ENCODE measurements at places on chromosomes 5 and 9.

DNA sequence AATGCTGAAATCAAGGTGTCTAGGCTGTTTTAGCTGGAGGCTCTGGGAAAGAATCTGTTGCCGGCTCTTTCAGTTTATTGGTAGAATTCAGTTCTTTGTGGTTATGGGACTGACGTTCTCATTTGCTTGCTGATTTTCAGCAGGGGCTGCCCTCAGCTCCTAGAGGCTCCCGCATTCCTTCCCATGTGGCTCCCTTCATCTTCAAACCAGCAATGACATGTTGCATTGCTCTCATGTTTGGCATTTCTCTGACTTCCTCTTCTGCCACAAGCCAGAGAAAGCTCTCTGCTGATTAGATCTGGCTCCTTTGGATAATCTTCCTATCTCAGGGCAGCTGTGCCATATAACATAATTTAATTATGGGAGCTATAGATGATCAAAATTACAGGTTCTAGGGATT is 360.3 kb downstream of the LRRC70 start:
- DNase-seq = no peak

DNA sequence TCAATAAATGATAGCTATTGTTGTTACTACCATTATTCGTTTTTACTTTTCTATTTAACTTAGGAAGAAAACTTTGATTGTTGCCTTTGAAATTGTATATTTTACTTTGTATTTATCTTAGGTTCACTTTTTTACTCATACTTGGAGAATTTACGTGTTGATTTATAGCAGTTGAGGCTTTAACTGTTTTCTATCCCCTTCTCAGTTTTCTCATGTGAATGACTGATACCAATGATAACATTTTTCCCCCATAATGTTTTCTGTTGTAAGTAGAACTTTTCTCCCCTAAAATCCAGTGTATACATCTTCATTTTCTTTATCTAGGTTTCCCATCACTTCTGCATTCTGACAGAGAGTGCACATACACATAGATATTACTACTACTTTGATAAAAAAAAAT is 54.4 kb downstream of the FSD1L start:
- no peak for DNase-seq

- DNase-seq = peak; percentile 72
Measured at GRCh38 chr9:128702445-128702948, at the start of gene PKN3. Gene PKN3, plus strand, starts transcription at chr9:128702503. Its CDS starts 413 bp downstream, at chr9:128702916.

- DNase-seq = no peak
Measured at GRCh38 chr5:28215091-28215490, 1176.7 kb upstream of the CDH9 start.

GRCh38 chr9:122939601-122940000 is 1.2 kb upstream of the RABGAP1 start:
- no peak for DNase-seq

DNA sequence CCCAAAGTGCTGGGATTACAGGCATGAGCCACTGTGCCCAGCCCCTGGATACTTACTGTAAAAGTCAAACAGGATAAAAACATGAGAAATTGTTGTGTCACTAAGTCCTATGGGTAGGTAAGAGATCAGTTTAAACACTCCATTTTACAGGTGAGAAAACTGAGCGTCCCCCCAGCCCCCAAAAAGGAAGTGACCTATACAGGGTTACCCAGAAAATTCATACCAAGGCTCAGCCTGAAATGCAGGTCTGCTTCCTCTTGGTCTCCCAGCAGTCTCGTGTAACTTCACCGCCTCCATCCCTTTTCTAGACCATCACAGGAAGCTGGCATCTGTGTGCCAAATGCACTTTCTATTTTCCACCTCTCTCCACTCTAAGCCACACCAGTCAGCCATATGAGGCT is 57.2 kb downstream of the TMOD1 start:
- DNase-seq = no peak

DNA sequence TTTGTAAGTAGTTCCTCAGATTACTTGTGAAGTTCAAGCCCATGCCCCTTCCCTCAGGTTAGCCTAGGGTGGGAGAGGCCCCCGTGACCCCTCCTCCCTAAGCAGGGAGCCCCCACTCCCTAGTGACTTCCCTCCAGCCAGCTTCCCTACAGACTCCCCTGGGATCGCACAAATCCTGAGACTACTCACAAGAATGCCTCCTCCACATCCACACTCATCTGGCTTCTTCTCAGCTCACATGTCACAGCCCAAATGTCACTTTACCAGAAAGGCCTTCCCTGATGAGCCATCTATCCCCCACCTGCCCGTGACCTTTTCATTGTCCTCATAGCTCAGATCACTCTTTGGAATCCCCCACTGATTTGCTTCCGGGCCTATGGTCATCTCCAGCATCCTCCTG is 96.7 kb upstream of the ARAP3 start:
- no peak for DNase-seq

GRCh38 chr5:107705402-107706014 is 34.8 kb upstream of the EFNA5 start:
- DNase-seq = no peak

GRCh38 chr9:125280945-125281344 is 19.3 kb downstream of the GAPVD1 start:
- DNase-seq = no peak

DNA sequence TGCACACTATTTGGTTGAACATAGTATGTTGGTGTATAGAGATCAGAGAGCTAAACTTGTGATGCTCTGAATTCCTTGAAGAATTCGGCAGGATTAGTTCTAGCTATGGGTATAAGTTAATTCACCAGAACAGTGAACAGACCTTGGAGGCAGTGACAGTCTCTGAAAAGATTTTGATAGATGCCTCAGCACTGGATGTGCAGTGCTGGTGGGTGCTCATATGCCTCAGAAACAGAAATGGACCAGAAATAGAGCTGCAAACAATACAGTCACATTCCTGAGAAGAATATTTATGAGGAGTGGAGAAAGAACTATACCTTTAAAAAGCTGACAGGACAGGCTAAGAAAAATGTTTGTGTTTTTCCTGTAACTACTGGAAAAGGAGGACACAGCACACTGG is 747.7 kb downstream of the KCTD16 start:
- DNase-seq = no peak

- DNase-seq = no peak
Measured at GRCh38 chr5:149439899-149440542, 60.9 kb upstream of the IL17B start.

GRCh38 chr9:134555094-134555650 is 86.4 kb upstream of the COL5A1 start:
- no peak for DNase-seq

GRCh38 chr9:109256336-109256735 is 64.5 kb downstream of the EPB41L4B start:
- no peak for DNase-seq

GRCh38 chr9:85640425-85640824 is 101.3 kb downstream of the AGTPBP1 start:
- no peak for DNase-seq

DNA sequence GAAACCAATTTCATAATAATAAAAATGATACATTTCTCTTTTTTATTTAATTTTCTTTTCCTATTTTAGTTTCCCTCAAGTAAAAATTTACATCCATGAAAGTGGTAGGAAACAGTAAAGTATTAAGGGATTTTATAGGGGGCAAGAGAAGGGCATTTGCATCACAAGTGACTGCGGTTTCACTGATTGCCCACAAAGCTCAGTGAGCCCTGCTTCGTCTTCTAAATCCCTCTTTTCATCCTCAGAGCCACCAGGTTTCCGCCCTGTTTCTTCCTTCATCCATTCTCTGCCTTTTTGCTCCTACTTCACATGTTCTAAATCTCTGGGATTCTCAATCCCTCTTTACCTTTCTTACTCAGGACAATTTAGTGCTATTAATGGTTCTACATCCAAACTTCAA is 491.4 kb downstream of the LRRC70 start:
- DNase-seq = no peak

DNA sequence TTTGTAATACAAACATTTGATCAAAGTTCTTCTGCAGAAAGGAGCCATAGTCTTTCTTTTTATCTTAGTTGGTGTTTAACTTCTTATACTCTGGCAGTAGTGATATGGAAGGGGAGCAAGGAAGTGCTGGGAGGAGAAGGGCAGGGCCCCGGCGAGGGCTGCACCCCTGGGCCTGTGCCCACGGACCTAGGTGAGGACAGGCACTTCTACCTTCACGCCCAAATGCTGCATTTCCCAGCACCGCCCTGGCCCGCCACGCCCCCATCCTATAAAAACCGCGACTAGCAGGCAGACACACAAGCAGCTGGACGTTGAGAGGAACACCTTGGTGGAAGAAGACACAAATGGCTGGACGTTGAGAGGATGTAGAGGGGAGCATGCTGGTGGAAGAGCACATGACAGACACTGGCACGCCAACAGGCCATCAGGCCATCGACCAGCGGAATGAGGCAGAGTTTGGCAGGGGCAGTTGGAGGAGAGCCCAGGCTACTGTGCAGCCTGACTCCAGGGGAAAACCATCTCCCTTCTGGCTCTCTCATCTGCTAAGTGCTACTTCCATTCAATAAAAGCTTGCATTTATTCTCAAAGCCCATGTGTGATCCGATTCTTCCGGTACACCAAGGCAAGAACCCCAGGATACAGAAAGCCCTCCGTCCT is 81.5 kb upstream of the C9orf72 start:
- no peak for DNase-seq

DNA sequence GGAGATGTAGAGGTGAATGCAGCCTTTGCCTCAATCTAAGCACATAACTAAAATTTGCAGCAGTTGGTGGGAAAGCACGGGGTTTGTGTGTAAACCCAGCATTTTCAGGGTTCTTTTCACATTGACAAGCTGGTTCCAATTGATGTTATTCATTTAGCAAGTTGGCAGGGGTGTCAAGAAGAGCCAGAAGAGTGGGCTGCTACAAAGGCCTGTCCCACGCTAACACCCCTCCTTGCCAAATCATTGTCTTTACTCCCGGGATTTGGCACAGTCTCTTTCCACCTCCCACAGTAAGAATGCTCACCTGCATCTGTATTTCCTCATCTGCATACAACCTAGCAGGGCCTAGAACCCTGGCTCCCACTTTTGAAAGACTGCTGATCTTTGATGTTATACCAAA is 11.8 kb downstream of the RGMB start:
- no peak for DNase-seq

GRCh38 chr5:151707567-151707966 is 20.9 kb upstream of the SPARC start:
- DNase-seq = no peak

GRCh38 chr5:100479079-100479688 is 56.0 kb upstream of the FAM174A start:
- DNase-seq = no peak

- DNase-seq = no peak
Measured at GRCh38 chr5:124663101-124663506, 83.3 kb downstream of the ZNF608 start.

- DNase-seq = no peak
Measured at GRCh38 chr5:72878854-72879253, 62.4 kb downstream of the TNPO1 start.

DNA sequence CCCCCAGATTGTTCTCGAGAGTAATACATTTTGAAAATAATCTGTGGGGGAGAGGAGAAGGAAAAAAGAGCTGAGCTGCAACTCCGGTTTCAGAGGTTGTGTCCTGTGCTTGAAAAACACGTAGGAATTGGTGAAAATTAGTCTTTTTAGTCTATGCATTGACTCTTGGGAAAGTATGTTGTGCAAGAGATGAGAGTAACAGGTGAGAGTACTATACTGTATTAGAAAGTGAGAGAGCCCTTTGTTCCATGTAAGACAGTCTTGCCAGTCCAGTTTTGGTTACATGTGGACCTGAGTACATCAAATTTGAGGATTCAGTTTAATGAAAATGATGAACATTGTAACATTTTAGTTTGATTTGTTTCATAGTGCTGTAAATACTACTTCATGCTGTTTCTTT is 27.8 kb downstream of the ERBIN start:
- DNase-seq = no peak

- no peak for DNase-seq
Measured at GRCh38 chr9:92425474-92425873, 1.2 kb upstream of the OMD start.

DNA sequence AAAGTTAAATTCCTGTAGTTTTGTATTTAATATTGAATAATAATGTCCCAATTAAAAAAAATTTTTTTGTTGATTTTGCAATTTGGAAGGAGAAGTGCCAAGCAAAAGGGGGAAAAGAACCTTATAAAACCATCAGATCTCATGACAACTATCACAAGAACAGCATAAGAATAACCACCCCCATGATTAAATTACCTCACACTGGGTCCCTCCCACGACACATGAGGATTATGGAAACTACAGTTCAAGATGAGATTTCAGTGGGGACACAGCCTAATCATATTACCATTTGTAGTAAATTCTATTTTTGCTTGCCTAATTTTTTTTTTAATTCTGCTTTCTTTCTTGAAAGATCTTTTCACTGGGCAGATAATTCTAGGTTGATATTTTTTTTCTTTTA is 33.4 kb upstream of the FCHO2 start:
- DNase-seq = no peak

DNA sequence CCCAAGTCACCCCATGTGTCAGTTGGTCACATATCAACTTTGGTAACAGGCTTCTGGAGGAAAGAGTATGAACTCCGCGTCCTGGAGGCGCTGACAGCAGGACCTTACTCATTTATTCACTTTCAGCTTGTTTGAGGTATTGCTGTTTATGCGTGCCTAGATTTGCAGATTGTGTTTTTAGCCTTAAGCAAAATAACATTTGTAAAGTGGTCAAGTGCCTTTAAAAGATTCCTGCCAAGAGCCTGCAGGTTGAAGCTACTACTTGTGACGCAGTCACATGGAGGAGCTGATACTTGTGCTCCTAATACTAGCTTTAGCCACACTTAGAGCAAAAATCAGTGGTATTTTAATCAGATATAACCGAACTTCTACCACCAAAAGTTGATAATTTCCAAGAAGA is 351.3 kb downstream of the ADGRV1 start:
- no peak for DNase-seq

DNA sequence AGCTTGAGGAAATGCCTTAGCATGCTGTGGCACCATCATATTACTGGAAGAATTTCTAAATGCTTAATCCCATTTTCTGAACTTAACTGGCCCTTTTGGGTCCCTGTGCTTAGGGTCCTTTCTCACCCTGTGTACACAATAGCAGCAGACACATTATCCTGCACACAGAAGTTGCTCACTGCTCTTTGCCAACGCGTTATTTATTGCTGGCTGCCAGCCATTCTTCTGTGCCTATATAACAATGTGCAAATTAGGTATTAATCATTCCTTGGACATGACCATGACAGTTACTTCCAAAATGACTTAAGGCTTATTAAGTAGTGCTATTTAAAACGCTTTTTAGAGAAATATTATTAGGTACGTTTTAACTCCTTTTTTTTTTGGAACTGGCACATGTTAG is 134.7 kb downstream of the FBN2 start:
- DNase-seq = no peak

GRCh38 chr5:180090098-180090768 is 18.7 kb upstream of the RNF130 start:
- DNase-seq = peak; percentile 58

GRCh38 chr9:125556046-125556721 is 150.8 kb downstream of the MAPKAP1 start:
- DNase-seq = no peak

DNA sequence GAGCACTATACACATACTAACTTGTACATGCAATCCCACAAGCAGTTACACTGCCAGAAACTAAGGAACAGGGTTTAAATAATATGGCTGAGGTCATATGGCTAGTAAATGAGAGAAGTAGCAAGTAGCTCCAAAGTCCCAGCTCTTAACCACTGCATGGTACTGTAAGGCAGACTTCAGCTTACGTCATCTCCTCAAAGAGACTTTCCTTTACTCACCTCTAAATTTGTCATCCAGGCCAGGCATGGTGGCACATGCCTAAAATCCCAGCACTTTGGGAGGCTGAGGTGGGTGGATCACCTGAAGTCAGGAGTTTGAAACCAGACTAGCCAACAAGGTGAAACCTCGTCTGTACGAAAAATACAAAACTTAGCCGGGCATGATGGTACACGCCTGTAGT is 20.4 kb upstream of the SELENOP start:
- no peak for DNase-seq
